GM04503 (cell line): ENCODE measurements at places on chromosomes 12 and 14.
A peak's percentile ranks its signal among the peaks of the same experiment; 100 is the strongest.

DNA sequence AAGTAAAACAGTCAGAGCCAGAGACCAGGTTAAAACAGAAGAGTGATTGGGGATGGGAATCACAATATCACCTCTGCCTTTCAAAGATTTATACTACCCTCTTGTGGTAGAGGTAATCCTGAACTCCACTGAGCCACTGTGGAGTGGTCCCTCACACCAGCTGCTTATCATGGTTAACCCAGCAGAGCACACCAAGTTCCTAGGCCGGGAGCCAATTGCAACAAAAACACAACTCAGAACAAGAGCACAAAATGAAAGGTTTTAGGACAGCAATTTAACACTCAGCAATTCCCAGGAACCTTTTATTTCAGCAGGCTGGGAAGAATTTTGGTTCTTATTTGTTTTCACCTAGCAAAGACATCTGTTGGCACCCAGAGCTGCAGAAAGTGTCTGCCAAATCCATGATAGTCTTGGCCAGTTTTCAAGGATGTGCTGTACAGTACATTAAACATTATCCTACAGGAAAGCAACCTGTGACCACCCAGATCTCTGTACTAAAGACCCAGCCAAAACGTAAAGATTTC is 220.5 kb upstream of the ATXN7L3B start:
- no peak for DNase-seq

GRCh38 chr14:96252323-96252998 is 3.5 kb upstream of the BDKRB1 start:
- DNase-seq, result no peak

DNA sequence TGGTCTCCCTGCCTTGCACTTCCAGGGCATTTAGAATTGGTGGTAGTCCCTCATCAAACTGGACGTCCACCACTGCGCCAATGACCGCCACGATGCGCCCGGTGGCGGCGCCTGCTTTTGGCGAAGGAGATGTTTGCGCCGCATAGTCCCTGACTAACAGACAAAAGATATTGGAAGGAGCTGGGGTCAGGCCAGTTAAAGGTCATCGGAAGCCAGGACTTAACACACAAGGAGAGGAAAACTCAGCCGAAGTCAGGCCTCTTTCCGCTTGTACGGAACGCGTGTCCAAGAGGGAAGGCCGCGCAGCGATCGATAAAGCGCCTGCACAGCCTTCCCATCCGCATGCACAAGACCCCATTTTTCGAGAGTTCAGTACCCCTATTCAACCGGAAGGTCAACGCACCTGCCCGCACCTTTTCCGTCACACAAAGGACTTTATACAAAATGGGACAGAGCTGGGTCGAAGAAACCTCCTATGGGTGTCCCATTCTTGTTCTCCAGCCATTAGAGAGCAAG is 525 bp downstream of the ATP5F1B start:
- no peak for DNase-seq

GRCh38 chr12:15629108-15629507 is 160.1 kb downstream of the EPS8 start:
- DNase-seq, result peak; percentile 93

GRCh38 chr12:93794738-93795137 is 117.6 kb downstream of the CRADD start:
- no peak for DNase-seq

DNA sequence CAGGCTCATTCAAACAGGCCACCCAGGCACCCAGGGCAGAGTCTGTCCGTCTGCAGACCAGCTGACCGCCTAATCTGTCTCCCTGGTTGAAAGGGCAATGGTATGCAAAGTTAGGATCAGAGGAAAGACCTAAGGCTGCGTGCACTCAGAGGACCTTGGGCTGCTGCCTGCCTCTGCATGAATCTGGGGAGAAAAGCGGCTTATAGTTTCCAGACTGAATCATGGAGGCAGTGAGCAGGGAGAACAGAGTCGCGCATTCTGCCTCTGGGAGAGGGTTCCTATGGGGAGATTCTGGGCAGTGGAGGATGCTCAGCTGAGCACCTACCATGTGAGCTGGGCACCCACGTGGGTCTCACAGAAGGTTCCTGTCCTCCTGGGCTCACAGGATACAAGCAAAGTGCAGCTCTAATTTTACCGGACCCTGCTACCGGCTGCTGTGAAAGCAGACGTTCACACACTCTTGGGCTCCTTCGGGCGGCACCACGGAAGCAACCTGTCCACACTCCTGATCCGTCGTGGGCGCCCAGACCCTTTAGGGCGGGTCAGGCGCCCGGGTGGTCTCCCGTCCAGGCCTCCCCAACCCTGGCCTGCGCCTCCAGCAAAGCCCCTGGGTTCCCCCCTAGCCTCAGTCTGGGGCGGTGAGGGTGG is 772 bp downstream of the SCARB1 start:
- no peak for DNase-seq

GRCh38 chr12:7374423-7375144 is 69.4 kb downstream of the CD163L1 start:
- DNase-seq, result no peak

DNA sequence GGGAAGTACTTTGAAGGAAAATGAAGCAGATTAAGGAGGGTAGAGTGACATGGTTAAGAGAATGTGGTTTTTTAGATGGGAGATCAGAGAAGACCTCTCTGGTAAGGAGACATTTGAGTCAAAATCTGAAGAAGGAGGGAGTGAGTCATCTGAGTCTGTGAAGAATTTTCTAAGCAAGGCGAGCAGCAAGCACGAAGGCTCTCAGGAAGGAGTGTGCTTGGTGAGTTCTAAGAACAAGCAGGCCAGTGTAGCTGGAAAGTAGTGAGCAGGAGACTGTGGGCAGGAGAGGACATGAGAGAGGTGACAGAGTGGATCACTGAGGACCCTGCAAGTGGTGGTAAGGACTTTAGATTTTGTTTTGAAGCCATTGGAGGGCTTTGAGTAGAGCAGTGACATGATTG is 76.3 kb upstream of the FUT8 start:
- peak; percentile 47 for DNase-seq

- DNase-seq, result no peak
These were observed 61.6 kb upstream of the MED13L start for GRCh38 chr12:116339062-116339461.

- no peak for DNase-seq
These were observed 158.0 kb upstream of the ALG10B start for GRCh38 chr12:38158428-38159091.

GRCh38 chr14:97107760-97108159 is 310.6 kb downstream of the VRK1 start:
- DNase-seq, result no peak

GRCh38 chr12:12779529-12779928 is 5.9 kb upstream of the APOLD1 start:
- DNase-seq, result no peak

DNA sequence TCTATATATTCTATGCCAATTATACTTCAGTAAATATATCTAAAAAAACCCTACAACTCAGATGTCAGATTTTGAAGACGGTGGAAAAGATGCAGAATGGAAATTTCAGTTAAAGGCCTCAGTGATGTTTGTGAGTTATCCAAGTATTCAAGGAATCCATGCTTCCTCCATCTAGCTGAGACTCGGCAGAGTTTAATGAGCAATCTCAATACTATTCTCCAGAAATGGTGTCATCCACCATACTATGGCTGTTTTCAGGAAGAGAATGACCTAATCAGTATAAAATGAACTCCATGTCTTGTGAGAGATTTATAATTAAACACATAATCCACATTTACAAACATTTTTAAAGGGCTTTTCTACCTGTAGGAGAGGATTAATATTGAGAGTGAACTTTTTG is 66.0 kb downstream of the KLHL28 start:
- DNase-seq, result peak; percentile 77

DNA sequence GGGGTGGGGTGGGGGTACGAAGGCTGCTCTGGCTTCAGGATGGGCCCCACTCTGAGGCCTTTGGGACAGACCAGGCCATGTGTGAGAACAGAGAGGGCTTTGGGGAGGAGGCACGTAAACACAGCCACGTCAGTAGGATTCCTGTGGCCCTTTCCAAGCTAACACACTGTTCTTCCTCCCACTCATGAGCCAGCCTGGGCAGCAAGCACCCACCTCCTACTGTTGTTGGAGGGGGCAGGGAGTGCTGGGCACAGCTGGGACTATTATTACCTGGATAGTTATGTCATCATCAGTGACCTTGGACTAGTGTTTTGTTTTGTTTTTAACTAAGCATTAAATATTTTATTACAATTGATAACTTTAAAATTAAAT is 5.3 kb downstream of the CHGA start:
- no peak for DNase-seq

DNA sequence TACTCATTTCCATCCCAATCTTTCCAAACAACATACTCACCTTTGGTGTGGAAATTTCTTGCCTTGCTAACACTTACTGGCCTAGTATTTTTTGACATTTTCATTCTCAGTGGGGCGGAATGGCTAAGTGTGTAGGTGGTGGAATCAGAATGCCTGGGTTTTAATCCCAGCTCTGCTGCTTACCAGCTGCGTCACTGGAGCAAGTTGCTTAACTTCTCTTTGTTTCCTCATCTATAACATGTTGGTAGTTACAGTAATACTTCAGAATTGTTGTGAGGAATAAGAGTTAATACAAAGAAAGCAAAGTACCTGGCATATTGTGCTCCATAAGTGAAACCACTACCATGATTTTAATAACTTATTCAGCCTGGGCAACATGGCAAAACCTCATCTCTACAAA is 3.0 kb upstream of the FAM177A1 start:
- no peak for DNase-seq

- no peak for DNase-seq
These were observed 32.4 kb downstream of the FLVCR2 start for GRCh38 chr14:75610834-75611233.

GRCh38 chr12:98678946-98679610 is 34.0 kb downstream of the APAF1 start:
- DNase-seq, result no peak

- DNase-seq, result no peak
These were observed 199.9 kb upstream of the RTL1 start for GRCh38 chr14:101103321-101103901.

GRCh38 chr12:70774055-70774454 is 136.8 kb upstream of the PTPRB start:
- peak; percentile 28 for DNase-seq

GRCh38 chr12:1779783-1780182 is 40.6 kb upstream of the LRTM2 start:
- no peak for DNase-seq

- no peak for DNase-seq
These were observed 136.5 kb downstream of the PLXNC1 start for GRCh38 chr12:94284859-94285258.

GRCh38 chr12:91422811-91423692 is 240.4 kb upstream of the DCN start:
- no peak for DNase-seq
